Gastrocnemius medialis (tissue), 4 donors: ENCODE measurements at places on chromosomes 6 and 20.

DNA sequence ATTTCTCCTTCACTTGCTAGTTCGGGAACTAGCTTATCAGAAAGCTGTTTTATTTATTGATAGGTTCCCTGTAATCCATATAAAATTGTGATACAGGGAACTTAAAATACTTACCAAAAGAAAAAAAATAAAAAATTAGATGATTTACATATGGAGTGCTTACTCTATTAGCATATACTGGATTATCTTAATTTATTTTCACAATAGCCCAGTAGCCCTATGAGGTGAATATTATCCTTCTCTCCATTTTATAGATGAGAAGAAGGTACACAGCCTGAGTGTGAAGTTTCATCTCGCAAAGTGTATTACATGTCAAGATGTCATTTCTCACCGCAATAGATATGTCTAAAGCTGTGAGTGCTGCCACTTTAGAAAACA is 463.5 kb downstream of the CDKAL1 start:
- DNase-seq: no peak
- peaks cover 14% of the 10 kb centered on the region for H3K4me1 ChIP-seq
- H3K36me3 ChIP-seq: no peaks in the 10 kb centered on the region
- no peak overlapping the region for H3K4me3 ChIP-seq
- H3K27me3 ChIP-seq: no peaks in the 10 kb centered on the region
- H3K27ac ChIP-seq: no peak overlapping the region

- no peak overlapping the region for H3K27ac ChIP-seq
- no peaks in the 10 kb centered on the region for H3K36me3 ChIP-seq
- no peak for DNase-seq
- H3K27me3 ChIP-seq: no peaks in the 10 kb centered on the region
- H3K4me3 ChIP-seq: no peak overlapping the region
These were observed 274.9 kb downstream of the SMOC2 start for GRCh38 chr6:168715643-168716481.

- H3K4me1 ChIP-seq: no peaks in the 10 kb centered on the region
- H3K36me3 ChIP-seq: no peaks in the 10 kb centered on the region
- H3K27ac ChIP-seq: peak overlapping the region; percentile 64
- H3K27me3 ChIP-seq: no peaks in the 10 kb centered on the region
- no peak overlapping the region for H3K4me3 ChIP-seq
- peak; percentile 23 for DNase-seq
These were observed 142.5 kb upstream of the HDDC2 start for GRCh38 chr6:125444006-125444923.

- H3K4me3 ChIP-seq: no peak overlapping the region
- peaks cover 7% of the 10 kb centered on the region for H3K4me1 ChIP-seq
These were observed 67.1 kb upstream of the ADGRF4 start for GRCh38 chr6:47631269-47631772.
